ENCODE measurements at places on chromosomes 16 and 17.

DNA sequence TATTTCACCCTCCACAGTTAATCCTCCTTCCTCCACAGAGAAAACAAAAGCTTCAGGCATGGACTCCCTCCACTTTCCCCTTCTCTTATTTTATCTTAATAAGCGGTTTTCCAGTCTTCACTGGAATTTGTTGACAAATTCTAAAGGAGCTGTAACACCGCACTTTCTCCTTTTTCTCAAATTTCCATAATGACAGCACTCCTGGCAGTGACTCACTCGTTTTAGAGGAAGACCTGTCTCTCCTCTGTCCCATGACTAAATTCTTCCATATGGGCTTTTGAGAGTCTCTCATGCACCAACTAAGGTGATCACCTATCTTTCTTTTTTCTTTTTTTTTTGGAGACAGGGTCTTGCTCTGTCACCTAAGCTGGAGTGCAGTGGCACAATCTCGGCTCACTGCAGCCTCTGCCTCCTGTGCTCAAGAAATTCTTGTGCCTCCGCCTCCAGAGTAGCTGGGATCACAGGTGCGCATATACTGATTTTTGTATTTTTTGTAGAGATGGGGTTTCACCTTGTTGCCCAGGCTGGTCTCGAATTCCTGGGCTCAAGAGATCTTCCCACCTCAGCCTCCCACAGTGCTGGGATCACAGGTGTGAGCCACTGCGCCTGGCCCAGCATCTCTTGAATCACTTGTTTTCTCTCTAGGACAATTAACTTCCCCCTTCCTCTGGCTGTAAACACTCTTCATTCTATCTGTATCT is 7.7 kb downstream of the ITGAM start:
- no peak for DNase-seq

DNA sequence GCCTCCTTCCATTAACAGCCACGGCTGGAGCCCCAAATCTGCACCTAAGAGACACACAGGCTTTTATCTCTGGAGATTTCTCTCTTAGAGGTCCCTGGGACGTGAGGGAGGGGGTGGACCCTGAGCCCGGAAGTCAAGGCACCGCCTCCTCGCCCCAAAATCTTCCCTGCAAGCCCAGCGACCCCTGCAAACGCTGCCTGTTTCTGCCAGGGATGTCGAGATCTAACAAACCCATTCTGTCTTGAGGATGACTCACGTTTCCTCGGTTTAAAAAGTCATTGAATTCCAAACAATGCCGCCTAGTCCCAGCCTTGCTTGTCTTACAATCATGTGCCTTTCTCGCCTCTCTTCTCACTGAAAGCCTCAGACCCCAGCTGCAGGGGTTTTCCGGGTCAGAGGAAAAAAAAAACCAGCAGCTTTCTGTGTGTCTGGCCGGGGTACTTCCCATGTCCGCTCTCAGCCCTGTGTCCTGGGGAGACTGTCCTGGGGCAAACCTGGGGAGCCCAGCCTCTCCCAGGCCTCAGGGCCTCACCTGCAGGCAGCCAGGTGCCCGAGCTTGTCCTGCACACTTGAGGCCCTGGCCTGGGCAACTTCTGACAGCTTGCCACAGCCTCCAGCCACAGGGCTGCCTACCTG is 15.4 kb downstream of the ARL2BP start:
- DNase-seq, result no peak

DNA sequence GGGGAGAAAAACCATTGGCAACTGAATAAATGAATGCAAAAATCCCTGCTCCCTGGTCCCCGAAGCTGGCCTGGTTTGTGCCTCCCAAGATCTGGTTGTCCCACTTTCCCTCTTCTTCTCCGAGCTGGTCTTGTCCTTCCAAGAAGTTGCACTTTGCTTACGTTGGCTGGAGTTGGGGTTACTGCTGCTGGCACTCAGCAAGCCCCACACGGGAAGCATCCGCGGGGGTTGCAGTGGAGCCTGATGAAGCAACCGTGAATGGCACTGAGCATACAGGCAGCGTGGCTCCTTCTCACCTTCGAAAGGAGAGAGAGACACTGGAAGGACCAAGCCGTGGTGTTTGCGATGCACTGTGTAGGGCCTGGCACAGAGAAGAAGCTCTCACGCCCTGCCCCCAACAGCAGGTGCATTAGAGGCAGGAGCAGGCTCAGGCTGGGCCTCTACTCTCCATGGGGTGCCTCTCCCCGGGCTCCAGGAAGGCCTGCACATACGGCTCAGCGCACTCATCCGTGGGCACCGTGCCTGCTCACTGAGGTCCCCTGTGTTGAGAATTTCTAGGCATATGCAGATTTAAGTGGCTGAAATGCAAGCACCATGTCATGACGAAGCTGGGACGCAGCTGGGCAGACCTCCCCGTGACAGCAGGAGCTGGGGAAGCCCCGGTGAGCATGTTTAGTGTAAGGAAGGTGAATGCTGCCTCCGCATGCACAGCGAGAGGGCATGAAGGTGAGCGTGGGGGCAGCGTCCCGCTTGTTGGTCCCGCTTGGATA is 12.1 kb downstream of the CA5A start:
- DNase-seq, result no peak

GRCh38 chr17:3524024-3524423 is 33.6 kb downstream of the TRPV3 start:
- no peak for DNase-seq

GRCh38 chr16:84608282-84608681 is 9.6 kb downstream of the COTL1 start:
- no peak for DNase-seq

DNA sequence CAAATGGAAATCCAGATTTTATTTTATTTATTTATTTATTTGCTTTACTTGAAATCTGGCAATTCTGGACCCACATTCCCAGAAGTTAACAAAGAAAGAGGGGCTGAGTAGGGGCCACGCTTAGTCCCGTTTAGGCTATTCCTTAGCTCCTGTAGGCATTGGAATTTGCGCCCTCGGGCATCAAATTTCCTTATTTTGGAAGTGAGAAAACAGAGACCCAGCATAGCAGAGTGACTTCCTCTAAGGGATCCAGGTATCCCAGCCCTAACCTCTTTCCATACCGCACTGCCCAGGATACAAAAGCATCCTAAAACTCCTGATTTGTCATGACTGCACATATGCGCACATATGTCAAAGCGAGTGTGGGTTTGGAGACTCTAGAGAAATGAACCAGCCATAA is 19.0 kb upstream of the SMG1 start:
- DNase-seq, result no peak

GRCh38 chr16:3776316-3776715 is 59.0 kb upstream of the TRAP1 start:
- DNase-seq, result no peak

DNA sequence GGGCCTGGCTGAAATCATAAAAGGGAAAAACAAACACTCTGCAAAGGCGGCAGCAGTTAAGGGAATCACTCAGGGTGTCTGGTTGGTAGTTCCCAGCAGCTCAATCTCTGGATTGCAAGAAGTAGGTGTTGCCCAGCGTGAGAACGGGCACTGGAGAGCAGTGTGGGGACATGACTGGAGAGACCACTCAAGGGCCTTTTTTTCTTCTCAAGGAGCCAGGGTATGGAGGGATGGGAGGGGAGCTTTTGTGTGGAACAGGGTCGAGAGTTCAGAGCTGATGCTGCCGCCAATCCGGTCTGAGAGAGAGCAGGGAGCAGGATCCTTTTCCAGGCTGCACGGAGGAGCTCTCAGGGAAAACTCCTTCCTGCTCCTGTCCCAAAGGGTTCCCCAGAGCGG is 15.2 kb downstream of the SCNN1B start:
- DNase-seq, result no peak

GRCh38 chr17:31740611-31741082 is 118.4 kb downstream of the COPRS start:
- DNase-seq, result no peak
